ENCODE measurements at places on chromosomes 7 and 10. TPM values are rescaled to one million over a fixed set of nuclear protein-coding genes. Genes with fewer than 3 reads are reported as not detected.

DNA sequence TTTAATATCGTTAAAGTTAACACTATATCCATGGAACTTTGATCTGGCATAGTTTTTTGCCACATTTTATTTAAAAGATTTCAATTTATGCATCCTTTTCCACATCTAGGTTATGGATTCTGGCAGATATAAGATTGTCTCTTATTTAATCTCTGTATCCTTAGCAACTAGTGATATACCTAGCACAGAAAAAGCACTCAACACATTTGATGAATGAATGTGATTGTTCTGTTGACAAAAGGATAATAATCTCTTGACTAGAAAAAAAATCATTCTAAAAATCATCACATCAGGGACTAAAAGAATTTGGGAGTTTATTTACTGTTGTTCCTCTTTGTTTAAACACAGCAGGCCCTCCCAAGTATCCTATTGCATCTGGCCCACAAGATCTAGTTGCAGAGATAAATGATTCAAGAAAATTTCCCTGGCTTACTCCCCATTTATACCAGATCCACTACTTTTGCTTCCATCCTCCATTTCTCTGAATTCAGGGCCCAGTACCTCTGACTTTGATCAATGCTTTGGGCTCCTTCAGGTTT lies 84.0 kb upstream of the C1GALT1 start:
- no peak for DNase-seq
- no peaks in the 10 kb centered on the region for H3K27me3 ChIP-seq
- no peak overlapping the region for H3K4me3 ChIP-seq
- H3K4me1 ChIP-seq = peaks cover 32% of the 10 kb centered on the region
- no peak overlapping the region for H3K27ac ChIP-seq

Gene KDM7A
- 40.6 TPM for total RNA-seq

Gene PKD2L1
- total RNA-seq = not detected

GRCh38 chr10:73646598-73647041 lies 5.3 kb upstream of the MYOZ1 start:
- H3K4me1 ChIP-seq = peaks cover 27% of the 10 kb centered on the region
- no peaks in the 10 kb centered on the region for H3K27me3 ChIP-seq
- no peak for DNase-seq
- H3K4me3 ChIP-seq = peak overlapping the region; percentile 80

- H3K36me3 ChIP-seq = no peaks in the 10 kb centered on the region
- peaks cover 12% of the 10 kb centered on the region for H3K4me1 ChIP-seq
- H3K27ac ChIP-seq = no peak overlapping the region
- DNase-seq = no peak
- no peak overlapping the region for H3K4me3 ChIP-seq
Observed at GRCh38 chr10:49090696-49091380, 24.5 kb downstream of the VSTM4 start.

Gene KAZALD1
- total RNA-seq = 1.6 TPM

Gene ASB15
- not detected for total RNA-seq

GRCh38 chr7:106744563-106745091 lies 83.7 kb upstream of the CCDC71L start:
- H3K4me3 ChIP-seq = no peak overlapping the region
- H3K27me3 ChIP-seq = no peaks in the 10 kb centered on the region
- no peaks in the 10 kb centered on the region for H3K36me3 ChIP-seq
- H3K4me1 ChIP-seq = no peaks in the 10 kb centered on the region

Gene SUN3
- not detected for total RNA-seq

Measured in suprapubic skin (tissue), 4 donors.